ENCODE measurements at places on chromosomes 7 and 10.

DNA sequence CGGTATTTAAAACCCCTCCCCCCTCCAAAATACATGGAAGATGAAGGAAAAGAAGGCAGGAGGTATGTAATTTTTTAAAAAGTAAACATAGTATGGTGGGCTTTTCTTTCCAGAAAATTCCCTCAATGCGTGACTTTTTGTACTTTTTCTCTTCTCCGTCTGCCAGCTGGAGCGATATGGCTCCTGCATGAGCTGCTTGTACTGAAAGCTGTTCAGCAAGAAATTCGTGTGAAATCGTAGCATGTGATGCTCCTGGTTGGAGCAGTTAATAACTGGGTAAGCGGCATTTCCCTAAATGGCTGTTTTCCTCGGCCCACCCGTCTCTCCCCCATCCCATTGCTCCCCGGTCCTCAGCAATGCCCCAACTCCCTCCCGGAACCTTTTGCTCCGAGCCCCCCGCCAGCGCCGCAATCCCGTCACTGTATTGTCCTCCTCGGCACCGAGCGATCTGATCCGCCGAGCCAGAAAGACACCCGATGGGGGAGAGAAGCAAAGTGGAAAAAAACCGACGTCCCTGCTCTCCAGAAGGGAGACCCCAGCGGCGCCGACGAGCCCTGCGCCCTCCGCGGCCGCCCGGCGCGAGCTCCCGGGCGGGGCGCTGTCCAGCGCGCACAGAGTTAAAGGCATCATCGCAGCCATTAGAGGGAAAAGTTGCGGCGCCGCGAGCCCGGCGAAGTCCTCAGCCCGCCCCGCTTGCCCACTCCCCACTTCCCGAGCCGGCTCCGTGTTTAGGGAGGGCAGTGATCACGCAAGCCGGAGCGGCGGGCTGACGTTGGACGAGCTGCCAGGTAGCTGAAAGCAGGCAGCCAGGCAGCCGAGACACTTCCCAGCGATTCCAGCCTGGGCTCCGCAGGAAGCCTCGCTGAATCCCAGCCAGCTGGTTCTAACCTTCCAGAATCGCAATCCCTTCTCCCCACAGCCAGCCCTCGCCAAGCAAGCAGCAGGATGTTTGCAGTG lies at the start of gene VSTM2A:
TSS of gene VSTM2A (plus strand) at position 707 of the 957 bp plus-strand sequence. CDS start 356 bp downstream, outside the sequence.
- DNase-seq: no peak

DNA sequence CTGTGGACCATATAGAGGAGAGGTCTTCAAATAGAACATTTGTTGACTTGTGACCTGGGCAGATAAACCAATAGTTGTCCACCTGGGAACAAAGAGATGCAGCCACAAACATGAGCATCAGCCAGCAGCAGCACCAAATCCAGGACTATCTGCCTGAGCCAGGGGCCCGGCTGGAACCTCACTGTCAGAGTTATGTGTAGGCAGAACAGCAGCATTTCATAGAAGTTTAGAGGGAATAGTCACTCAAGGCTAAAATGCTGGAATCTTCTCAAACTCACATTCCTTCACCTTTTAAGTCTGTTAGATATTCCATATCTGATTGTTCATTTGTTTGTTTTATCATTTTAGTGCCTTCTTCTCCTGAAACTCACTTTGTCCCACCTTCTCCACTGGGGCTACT lies 72.2 kb upstream of the IL6 start:
- no peak for DNase-seq

DNA sequence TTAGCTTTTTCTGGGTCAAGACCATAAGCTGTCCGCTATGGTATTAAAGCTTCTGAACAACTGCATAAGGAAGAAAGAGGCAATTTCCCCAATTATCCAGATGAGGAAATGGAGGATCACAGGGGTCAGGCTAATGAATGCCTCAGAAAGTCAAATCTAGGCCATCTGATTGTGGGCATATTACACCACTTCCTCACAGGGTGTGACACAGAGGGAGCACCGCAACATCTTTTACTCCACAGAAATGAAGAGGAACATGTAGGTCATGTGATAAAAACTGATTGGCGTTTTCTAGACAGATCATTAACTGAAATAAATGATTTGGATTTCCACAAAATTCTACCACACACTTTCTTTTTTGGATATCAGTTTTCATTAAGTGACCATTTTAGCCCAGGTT lies 384.4 kb downstream of the PARD3 start:
- DNase-seq: no peak

- peak; percentile 64 for DNase-seq
These were observed 6.9 kb upstream of the SH2B2 start for GRCh38 chr7:102279537-102280400.

- no peak for DNase-seq
These were observed 310.9 kb upstream of the ZNF32 start for GRCh38 chr10:43959364-43960134.

DNA sequence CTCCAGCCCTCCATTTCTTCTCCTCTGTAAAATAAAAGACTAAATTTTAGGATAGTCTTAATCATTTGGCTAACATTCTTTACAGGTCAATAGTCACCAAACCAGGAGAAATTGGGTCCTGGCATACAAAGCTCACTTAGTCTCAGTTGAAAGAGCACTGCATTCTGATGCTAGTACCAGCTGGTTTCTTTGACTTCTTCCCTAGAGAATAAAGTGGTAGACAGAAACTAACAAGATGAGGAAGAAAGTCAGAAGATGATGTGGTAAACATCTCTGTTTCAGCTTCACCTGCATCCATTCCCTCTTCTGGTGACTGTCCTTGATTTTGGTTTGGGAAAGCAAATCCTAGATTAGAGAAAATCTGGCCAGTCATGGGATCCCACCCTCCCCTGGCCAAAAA lies 37.2 kb downstream of the NKX2-3 start:
- DNase-seq: no peak

DNA sequence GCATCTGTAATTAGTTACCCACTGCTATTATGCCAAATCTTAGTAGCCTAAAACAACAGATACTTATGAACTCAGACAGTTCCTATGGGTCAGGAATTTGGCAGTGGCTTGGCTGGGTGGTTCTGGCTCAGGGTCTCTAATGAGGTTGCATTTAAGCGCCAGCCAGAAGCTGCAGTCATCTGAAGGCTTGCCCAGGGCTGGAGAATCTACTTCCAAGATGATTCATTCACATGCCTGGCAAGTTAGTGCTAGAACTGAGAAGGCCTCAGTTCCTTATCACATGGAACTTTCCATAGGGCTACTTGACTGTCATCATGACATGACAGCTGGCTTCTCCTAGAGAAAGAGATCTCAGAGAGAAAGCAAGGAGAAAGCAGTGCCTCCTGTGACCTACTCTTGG lies 121.3 kb downstream of the AVL9 start:
- DNase-seq: no peak

DNA sequence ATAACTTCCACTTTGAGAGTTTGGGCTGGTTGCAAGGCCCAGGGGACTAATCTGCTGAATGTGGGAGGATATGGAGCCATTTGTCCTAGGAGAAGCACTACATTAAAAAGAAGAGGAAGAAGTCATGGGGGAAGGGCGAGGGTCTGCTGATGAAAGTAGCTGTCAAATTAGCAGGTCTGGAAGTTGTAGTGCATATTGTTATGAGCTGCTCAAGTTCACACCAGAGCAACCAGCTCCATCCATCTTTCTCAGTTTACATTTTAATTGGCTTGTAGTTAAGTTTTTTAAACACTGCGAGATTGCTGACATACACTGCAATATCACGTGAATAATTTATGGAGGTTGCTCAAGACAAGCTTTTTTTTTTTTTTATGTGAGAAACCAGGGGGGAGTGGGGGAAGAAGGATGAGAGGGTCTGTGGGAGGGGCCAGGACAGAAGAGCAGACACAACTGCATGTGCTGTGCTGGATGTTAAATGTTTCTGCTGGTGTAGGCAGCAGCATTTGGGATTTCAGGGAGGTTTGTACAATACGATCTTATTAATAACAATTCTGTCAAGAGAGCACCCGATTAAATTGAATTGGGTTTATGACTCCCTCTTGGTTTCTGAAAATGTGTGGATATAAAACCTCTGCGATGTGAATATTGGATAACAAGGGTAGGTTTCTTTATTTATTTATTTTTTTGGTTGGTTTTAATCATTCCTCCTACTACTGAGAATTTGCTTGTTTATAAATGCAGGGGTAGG lies 759.0 kb upstream of the GALNT17 start:
- DNase-seq: no peak

DNA sequence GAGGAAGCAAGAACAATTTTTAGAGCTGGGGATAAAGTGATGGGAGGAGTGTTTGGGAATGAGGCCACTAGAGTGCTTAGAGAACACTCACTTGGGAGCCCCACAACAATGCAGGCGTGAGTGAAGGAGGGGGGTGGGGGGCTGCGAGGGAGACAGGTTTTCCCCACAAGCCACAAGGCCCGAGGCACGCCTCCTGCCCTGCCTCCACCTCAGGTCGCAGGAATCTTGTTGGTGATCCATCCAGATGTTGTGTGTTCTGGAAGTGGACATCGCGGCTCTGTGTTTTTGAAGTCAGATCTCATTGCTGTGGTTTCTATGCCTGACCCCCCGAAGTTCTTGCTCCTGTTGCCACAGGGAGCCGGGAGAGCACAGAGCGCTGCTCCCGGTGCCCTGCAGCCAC lies 178.0 kb upstream of the BMPER start:
- DNase-seq: no peak
